ENCODE measurements at places on chromosomes 5 and 9. TPM values are rescaled to one million over a fixed set of nuclear protein-coding genes. Genes with fewer than 3 reads are reported as not detected.

Gene IL4
- total RNA-seq = not detected

DNA sequence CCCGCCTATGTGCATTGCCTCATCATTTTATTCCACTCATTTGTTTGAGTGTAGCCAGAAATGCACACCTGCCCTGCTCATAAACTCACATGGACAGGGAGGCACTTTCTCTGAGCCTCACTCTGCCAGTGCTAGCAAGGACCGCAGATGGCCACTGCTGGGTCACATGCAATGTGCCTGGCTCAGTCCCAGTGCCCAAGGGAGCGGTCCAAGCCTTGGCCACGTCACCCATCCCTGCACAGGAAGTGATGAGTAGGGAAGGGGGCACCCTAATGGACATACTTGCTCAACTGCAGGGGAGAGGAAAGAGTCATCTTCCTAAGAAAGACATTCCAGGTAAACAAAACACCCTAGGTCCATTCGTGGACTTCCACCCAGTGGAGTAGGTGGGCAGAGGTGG, 630.9 kb downstream of the IRX1 start:
- DNase-seq = no peak

DNA sequence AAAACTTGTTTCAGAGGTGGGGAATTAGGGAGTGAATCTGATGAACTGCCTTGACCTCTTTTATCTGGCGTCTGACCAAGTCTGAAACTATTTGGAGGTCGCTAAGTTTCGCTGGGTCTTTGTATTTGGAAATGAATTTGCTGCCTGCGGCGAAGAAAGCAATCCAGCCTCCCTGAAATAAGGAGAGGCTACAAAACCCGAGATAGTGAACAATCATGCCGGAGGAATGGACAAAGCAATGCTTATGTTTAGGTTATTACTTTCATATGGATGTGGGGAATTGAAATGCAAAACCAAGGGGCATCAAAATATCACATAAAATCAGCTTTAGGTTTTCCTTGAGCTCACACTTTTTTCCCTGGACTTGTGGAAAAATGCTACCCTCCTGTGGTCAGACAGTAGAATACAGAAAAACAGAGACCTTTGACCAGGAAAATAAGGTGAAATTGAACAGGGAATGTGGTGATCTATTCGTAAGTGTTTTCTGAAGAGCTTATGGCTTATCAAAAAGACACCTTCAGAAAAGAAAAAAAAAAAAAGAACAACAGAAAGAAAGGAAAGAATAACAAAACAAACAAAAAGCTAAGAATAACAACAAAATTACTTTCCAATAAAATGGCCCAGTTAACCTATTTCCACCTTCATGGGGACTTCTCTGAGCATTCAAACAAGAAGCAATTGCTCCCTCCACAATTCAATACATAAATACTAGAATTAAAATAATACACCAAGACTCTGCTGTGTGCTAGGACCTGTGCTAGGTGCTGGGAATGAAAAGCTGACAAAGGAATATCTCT, 68.6 kb upstream of the DPYSL3 start:
- DNase-seq = no peak

Gene PMPCA
- total RNA-seq = 20.8 TPM

Gene CARTPT
- not detected for total RNA-seq

Gene TTC16
- total RNA-seq = not detected

Gene FOXD4L3
- not detected for total RNA-seq

DNA sequence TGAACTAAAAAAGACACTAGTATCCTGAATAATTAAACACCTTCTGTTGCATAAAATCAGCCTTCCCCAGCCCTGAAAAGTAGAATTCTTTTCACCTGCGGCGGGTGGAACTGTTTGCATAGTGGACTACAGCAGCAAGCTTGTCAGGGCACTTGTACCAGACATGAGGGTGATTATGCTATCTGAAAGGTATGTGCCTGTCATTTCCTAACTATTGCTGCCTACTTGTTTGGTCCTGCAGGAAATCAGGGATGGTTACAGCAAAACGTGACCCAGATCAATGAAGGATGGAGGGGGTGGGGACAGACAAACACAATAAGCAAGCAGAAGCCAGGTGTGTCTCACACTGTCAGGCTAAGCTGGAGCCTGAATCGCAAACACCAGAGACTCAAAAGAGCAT, 385.6 kb downstream of the MLLT3 start:
- DNase-seq = no peak

Data from cerebellum (tissue), 4 donors.